AML-193 (cell line): ENCODE measurements at places on chromosomes 16 and 17.

GRCh38 chr17:9644910-9645751 lies at the start of gene USP43:
Gene USP43 (plus strand): TSS chr17:9645517. CDS start chr17:9645633, 116 bp downstream.
- no peak for DNase-seq

- DNase-seq = no peak
These were observed 8.8 kb downstream of the TAX1BP3 start for GRCh38 chr17:3659541-3660111.

DNA sequence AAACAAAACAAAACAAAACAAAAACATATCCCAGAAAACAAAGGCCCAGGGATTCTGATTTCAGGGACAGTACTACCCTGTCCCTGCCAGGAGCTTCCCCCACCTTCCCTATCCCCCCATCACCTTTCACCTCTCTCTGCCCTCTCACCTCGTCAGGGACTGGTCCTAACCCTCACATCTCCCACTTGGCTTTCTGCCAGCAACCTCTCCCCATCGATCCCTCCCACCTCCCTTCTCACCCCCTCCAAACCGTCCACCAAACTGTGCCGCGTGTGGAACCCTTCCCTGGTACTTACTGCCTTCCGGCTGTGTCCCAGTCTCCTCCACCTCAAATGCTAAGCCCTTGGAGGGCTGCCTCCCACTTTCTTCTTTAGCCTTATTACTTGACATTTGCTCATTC lies 36.4 kb downstream of the TMEM186 start:
- DNase-seq = no peak

GRCh38 chr17:4959261-4959965 lies 8.2 kb downstream of the SPAG7 start:
- no peak for DNase-seq

DNA sequence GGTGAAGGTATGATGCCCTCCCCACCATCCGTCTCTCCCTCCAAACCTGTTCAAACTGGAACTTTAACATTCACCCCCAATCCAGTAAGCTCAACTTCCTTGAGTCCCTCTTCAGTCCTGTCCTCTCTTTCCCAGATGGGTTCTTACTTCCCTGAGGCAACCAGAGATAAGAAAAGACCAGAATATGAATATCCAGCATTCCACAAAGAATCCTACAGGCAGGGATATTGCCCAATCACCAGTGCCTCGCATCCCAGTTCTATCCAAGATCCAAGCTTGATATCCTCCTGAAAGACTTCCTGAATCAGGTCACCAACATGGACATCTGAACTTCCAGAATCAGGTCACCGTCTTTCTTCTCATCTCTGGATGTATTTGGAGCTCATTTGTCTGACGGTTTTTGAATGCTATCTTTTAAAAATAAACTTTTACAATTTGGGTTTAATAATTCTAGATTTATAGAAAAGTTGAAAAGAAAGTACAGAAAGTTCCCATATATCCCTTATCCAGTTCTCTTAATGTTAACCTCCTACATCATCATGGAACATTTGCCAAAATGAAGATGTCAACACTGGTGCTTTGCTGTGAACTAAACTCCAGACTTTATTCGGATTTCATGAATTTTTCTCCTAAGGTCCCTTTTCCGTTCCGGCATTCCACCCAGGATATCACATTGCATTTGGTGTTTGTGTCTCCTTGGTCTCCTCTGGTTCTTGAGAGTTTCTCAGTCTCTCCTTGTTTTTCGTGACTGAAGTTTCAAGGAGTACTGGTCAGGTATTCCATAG lies 13.7 kb upstream of the COL1A1 start:
- DNase-seq = no peak

DNA sequence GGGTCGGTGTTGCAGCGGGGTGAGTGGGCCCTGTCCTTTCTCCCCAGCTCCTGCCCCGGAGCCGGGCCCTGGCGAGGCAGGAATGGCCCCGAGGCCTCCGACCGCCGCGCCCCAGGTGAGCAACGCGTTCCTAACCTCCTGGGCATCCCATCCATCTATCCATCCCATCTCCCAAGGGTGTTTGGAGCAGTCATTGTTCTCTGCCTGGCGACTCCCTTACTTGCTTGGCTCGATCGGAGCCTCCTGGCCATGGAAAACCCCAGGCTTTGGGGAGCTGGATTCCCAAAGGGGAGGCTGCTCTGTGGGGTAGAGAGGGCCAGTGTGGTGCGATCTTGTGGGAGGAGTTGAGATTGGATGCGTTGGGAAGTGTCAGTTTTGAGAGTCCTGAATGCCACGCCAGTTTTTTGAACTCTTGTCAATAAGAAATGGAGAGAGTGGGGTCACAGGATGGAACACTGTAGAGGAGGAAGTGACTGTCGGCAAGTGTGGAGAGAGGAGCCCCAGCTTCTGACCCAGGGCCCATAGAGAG lies 684 bp downstream of the ZFP90 start:
- peak; percentile 14 for DNase-seq

DNA sequence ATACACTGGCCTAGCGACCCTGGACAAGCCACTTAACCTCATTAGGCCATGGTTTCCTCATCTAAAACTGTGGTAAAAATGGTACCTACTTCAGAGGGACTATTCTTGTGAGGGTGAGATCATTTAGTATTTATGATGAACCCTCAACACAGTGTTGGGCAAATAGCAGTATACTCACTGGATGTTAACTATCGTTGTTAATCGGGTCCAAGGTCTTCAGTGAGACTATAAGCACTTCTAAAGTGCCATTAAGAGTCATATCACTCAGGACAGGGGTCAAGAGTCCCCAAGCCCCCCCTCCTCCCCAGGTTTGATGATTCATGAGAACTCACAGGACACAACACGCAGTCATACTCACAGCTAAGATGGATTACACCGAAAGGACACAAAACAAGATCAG lies 11.0 kb downstream of the TK2 start:
- no peak for DNase-seq

DNA sequence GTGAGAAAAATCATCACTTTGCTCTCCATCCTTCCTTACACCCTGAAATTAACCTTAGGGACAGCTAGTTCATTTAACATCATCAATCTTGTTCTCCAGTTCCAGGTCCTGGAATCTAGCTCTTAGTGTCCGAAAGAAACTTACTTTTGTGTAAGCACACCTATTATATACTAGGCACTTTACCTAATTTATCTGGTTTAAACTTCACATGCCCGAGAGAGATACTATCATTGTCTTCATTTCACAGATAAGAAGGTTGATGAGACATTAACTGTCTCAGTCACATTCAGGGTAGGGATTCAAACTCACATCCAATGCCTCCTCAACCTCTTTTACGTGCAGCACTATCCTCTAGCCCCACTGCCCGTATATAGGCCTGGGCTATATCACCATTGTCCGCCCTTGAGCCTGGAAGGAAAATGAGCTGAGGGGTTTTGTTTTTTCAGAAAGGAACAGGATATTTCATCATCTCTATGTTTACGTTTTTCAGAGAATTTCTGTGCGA lies 501 bp upstream of the AP2B1 start:
- DNase-seq = no peak

DNA sequence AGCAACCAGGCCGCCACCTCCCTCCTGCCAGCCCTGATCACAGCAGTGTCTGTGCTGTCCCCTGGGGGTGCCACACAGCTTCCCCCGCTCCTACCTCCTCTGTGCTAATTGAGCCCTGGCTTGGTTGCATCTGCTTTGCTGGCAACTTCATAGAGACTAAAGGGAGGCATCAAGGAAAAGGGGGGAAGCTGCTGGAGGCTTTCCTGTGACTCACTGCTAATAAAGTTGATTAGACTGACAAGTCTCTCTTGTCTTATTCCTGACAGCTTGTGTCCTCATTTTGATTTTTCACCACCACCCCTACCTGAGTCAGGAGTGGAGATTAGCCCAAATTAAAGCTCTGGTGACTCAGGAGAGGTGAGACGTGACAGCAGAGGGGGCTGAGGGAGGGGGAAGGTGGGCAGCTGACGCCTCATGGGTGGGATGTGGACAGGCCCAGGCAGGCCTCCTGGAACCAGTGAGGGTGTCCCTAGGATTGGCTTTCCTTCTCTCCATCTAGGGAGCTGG lies 310.0 kb downstream of the CBLN1 start:
- DNase-seq = no peak

DNA sequence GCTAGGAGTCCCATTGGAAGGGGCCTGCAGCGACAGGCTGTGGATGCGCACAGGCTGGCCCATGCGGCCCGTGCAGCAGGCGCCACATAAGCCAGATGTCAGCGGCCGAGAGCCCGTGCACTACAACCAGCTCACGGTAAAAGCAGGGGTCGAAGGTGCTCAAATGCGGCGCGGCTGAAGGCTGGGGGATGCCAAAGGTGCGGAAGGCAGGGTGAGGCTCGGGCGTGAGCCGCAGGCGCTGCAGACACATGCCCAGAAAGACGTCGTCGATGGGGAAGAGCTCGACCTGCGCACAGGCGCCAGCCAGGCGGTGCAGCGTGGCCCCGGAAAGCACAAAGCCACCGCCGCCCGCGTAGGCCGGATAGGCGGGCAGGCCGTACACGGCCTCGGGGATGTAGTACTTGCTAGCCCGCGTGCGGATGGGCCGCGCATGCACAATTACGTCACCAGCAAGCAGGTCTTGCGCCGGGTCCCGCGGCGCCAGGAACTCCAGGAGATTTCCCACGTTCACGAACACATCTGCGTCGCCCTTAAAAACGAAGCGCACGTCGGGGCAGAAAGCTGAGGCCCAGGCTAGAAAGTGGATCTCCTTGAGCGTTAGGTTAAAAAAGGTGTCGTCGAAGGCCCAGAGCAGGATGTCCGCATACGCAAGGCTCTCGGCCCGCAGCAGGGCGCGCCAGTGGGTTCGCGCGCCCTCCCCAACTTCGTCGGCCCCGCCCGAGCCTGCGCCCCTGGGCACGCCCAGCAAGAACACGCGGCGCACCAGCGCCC lies 1.3 kb downstream of the B3GNT9 start:
- DNase-seq = no peak

DNA sequence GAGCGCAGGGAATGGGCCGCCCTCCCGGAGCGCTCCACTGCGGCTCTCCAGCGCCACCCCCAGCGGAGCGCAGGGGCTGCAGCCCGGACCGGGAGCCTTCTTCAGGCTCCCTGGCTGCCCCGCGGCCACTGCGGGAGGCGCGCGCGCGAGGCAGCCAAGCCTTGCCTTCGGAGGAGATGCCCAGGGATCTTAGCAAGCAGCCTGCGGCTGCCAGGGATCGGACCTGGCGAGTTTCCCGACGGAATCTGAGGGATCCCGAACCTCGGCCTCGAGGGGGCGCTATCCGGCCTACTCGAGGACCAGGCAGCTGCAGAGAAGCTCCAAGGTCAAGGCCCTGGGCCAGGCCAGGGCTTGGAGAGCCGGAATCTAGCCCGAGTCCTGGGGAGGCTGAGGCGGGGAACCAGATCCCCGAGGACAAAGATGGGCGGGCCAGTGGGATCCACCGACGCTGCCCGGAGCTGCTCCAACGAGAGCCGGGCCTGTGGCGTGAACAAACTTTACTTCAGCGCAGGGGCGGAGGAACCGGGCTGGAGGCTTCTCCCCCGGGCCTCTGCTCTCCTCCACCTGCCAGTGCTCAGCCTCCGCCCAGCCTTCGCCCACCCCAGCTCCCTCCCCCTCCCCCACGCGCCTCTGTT lies at the start of gene IRX6:
IRX6 (plus strand) TSS at position 567 of the 635 bp plus-strand sequence. CDS start 889 bp downstream, outside the sequence.
- DNase-seq = no peak

- DNase-seq = peak; percentile 69
These were observed 83.5 kb downstream of the ADCY9 start for GRCh38 chr16:4032768-4033167.

GRCh38 chr17:47834756-47835155 lies 3.3 kb downstream of the LRRC46 start:
- DNase-seq = no peak

DNA sequence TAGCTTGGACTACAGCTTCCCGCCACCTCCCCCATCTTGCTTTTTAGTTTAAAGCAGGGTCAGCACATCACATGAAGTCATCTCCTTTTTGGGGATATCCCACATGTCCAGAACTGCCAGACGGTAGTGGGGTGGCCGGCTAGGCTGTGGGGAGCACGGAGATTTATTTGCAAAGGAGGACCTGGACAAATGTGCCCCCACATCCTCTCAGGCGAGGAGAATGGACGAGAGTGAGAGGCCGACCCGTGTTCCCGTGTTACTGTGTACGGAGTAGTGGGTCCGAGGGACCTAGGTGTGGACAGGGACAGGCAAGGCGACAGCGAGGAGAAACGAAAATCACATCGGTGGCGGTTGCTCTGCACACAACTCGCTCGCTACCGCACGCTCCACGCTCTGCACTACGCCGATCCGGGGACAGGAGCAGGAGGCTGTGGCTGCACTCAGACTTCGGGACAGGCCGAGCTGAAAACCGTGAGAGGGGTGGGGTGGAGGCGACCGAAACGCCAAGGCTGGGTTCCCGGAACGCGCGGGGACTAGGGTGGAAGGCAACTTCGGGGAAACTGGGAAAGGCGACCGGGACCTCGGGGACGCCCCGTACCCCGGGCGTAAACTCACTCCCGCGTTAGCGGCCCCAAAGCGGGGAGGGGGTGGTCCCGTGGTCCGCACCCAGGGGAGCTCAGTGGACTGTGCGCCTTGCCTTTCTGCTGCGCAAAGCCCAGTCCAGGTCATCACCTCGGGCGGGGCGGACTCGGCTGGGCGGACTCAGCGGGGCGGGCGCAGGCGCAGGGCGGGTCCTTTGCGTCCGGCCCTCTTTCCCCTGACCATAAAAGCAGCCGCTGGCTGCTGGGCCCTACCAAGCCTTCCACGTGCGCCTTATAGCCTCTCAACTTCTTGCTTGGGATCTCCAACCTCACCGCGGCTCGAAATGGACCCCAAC lies at the start of gene MT1A:
MT1A (plus strand) TSS at position 853 of the 937 bp plus-strand sequence; CDS start at position 926, 73 bp downstream.
- no peak for DNase-seq

- peak; percentile 44 for DNase-seq
These were observed 5.8 kb downstream of the TMEM231 start for GRCh38 chr16:75550211-75550662.

- no peak for DNase-seq
These were observed 44.8 kb upstream of the CDRT4 start for GRCh38 chr17:15512071-15512709.

DNA sequence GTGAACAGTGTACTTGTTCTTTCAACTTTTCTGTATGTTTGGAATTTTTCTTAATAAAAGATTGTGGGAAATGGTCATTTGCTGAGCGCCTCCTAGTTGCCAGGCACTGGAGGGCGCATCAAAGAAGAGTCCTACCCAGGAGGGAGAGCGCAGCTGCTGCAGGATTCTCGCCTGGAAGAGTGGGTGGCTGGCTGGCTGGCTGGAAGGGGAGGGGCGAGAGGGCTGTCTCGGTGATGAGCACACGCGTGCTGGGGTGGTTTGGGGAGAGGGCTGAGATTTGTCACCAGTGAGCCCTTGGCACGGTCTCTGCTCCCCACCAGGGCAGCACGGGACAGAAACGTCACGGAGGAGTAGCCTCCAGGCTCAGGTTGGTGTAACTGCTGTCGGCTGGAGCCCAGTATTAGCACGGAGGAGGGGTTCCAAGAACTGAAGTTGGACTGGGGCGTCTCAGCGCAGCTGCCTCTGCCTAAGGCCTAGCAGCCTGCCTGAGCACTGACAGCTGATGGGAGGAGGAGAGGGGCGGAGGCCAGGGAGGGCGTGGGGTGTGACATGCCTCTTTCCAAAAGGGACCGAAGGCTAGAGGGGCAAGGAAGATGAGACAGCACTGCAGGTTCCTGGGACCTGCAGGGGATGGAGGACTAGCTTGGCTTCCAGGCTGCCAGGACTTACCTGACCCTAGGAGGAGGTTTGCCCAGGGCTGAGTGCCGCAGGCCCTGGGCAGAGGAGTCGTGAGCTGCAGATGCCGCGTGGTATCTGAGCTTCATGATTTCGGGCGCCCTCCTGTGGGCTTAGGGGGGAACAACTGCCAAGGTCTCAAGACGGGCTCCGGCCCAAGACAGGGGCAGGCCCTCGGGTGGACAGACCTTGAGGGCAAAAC lies 5.7 kb downstream of the LDHD start:
- DNase-seq = peak; percentile 67
